ENCODE measurements at places on chromosomes 5 and 9. TPM values are rescaled to one million over a fixed set of nuclear protein-coding genes. Genes with fewer than 3 reads are reported as not detected.

DNA sequence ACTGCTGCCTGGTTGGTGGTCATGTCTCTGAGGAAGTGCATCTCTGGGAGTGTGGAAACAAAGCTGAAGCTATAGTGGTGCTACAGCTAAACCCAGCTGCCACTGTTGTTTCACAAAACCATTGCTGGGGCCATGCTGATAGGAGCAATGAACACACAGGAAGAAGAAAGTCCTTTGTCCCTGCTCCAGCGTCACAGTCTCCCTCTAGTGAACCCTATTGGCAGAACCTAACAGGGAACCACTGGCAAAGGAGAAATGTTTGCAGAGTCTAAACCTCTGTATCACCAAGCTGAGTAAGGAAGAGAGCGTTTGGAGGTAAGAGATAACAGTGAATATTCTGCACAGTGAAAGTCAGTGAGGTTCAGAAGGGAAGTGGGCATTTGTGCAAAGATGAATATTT lies 244.0 kb downstream of the YTHDC2 start:
- H3K4me1 ChIP-seq = no peaks in the 10 kb centered on the region
- H3K27me3 ChIP-seq = peaks cover 2% of the 10 kb centered on the region
- H3K4me3 ChIP-seq = no peak overlapping the region
- no peaks in the 10 kb centered on the region for H3K36me3 ChIP-seq
- no peak overlapping the region for H3K27ac ChIP-seq

DNA sequence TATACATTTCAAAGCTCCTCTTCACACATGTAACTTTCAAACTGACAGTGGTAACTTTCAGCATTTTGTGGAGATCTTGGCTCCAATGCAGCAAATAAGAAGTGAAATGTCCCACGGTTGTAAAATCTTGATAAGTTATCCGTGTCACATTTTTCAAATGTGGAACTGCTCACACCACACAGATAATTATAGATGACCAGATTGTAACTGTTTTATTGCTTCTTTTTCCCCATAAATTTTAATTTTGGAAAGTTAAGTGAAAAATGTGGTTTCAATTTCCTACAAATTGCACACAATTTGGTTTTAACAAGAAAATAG lies 347.1 kb downstream of the EBF1 start:
- H3K4me1 ChIP-seq = peaks cover 3% of the 10 kb centered on the region
- DNase-seq = no peak
- peaks cover 3% of the 10 kb centered on the region for H3K27me3 ChIP-seq
- no peak overlapping the region for H3K4me3 ChIP-seq

TNC gene
- 0.05 TPM for total RNA-seq

HMCN2 gene
- not detected for total RNA-seq

- H3K36me3 ChIP-seq = no peaks in the 10 kb centered on the region
- no peak overlapping the region for H3K27ac ChIP-seq
- H3K27me3 ChIP-seq = no peaks in the 10 kb centered on the region
- no peak overlapping the region for H3K4me3 ChIP-seq
These were observed 59.4 kb upstream of the UBTD2 start for GRCh38 chr5:172342918-172343317.

DNA sequence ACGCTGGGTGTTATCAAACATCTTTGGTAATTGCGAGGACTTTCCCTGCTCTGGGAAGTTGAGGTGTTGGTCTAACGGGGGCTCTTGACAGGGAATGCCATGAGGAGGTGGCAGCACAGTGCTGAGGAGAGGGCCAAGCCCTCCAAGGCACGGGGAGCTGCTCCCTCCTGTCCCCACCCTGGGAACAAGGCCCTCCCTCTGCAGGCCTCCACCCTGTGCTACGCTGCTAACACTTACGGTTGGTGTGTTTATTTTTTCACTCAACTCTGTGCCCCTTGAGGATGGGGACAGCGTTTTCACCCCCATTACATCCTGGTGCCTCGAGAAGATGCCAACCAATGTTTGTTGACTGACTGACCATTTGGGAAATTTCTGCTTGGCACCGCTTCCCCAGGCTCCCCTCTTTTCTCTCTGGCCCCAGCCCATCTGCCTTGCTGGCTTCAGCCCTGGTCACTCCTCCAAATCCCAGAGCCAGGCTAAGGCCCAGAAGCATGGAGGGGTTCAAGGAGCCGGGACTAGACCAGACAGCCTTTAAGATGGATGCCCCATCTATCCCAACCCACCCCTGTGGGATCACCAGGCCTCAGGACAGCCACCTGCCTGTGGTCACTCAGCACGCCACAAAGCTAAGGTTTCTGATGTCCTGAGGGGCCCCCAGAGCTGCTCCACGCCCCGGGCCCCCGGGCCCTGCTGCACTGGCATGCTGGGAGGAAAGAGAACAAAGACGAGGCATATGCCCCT lies 125.7 kb downstream of the BARX1 start:
- no peak for DNase-seq
- H3K4me1 ChIP-seq = peaks cover 7% of the 10 kb centered on the region
- no peak overlapping the region for H3K27ac ChIP-seq
- no peaks in the 10 kb centered on the region for H3K36me3 ChIP-seq

ACOT12 gene
- total RNA-seq = not detected

- H3K4me1 ChIP-seq = peaks cover 17% of the 10 kb centered on the region
- peaks cover 21% of the 10 kb centered on the region for H3K36me3 ChIP-seq
- no peak for DNase-seq
- peak overlapping the region; percentile 11 for H3K27ac ChIP-seq
- H3K4me3 ChIP-seq = no peak overlapping the region
These were observed 9.2 kb downstream of the POC5 start for GRCh38 chr5:75707911-75708509.

- H3K36me3 ChIP-seq = peaks cover 6% of the 10 kb centered on the region
- peak overlapping the region; percentile 82 for H3K4me3 ChIP-seq
- H3K27ac ChIP-seq = peak overlapping the region; percentile 91
- H3K4me1 ChIP-seq = peaks cover 23% of the 10 kb centered on the region
- no peaks in the 10 kb centered on the region for H3K27me3 ChIP-seq
These were observed 735 bp downstream of the IDNK start for GRCh38 chr9:83623679-83624076.

Data from activated CD8-positive, alpha-beta T cell treated with anti-CD3 and anti-CD28 coated beads for 36 hours (primary cell).